ENCODE measurements at places on chromosomes 3 and 15. TPM values are rescaled to one million over a fixed set of nuclear protein-coding genes. Genes with fewer than 3 reads are reported as not detected.

ITGA11 gene
- 0.60 TPM for total RNA-seq

MASP1 gene
- total RNA-seq: 3.5 TPM

PRICKLE2 gene
- total RNA-seq: 5.6 TPM

ISL2 gene
- 0.37 TPM for total RNA-seq

FHIT gene
- total RNA-seq: 7.1 TPM

CCRL2 gene
- not detected for total RNA-seq

PFN2 gene
- total RNA-seq: 174 TPM

FGF7 gene
- 0.11 TPM for total RNA-seq

MB21D2 gene
- 14.0 TPM for total RNA-seq

ZKSCAN7 gene
- total RNA-seq: 8.9 TPM

DNA sequence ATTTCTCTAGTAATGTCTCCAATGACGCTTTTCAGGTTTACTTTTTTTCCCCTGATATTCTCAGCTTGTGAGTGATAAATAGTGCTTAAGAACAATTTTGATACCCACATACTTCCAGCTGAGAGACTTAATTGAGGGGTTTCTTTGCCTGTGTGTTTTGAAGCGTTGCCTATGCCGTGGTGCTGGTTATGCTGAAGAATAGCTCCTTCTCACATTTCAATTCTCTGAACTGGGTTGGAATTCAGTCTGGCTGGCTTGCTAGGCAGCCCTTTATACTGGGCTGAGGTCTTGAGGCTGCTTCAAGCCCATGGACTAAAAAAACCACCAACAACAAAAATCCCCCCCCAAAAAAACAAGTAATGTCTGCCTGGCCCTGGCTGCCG, 87.4 kb downstream of the CHST2 start:
- H3K27me3 ChIP-seq: no peaks in the 10 kb centered on the region
- DNase-seq: no peak
- no peaks in the 10 kb centered on the region for H3K36me3 ChIP-seq
- H3K4me3 ChIP-seq: no peak overlapping the region
- H3K4me1 ChIP-seq: peaks cover 28% of the 10 kb centered on the region
- H3K27ac ChIP-seq: peak overlapping the region; percentile 57

DNA sequence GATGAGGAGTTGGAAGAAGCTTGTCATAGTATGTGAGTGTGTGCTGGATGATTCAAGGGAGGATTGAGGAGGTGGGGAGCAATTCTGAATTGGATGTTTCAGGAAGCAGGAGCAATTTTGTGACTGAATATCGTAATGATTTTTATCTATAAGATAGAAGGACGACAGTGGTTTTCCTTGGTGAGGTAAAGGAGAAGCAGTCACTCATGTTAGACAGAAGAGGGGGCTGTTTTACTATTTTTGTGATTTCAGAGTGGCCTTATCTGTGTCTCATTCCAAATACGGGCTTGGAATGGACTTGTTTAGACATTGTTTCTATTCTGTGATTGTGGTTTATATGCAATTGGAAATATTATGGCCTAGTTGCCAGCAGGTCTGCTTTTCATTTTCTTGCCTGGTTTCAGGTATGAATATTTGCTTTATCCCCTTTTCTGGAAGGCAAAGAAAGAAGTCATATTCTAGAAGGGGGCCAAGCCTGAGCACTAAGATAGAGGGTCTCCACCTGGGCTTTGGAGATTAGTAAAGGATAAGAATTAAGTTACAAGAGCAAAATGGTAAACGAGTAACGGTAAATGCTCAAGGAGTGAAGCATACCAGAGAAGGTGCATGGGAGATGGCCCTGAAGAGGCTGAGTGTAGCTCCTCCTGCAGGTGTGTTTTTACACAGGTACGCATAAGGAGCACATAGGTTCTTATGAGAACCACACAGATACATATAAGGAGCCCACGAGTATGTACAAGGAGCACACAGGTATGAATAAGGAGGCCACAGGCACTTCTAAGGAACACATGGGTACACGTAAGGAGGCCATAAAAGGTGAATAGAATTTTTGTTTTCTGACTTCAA, 124.6 kb upstream of the KCNAB1 start:
- no peak overlapping the region for H3K4me3 ChIP-seq
- no peaks in the 10 kb centered on the region for H3K36me3 ChIP-seq
- no peak overlapping the region for H3K27ac ChIP-seq
- no peaks in the 10 kb centered on the region for H3K27me3 ChIP-seq
- peaks cover 11% of the 10 kb centered on the region for H3K4me1 ChIP-seq

DNA sequence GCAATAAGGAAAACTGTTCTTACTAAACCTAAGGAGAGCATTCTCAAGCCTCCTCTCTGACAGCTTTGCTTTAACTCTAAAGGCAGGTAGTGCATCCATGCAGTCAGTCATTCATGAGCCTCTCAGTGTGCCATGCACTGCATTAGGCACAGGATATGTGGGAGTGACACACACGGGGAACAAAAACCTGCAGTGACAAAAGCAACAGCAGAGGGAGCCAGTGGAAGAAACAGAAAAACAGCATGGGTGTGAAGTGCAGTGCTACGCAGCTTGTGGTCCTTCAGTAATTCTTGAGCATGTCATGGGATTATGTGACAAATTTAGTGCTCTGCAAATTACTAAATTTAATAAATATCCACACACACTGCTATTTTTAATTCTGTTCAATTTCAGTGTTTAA, 230.7 kb downstream of the BBX start:
- peaks cover 5% of the 10 kb centered on the region for H3K4me1 ChIP-seq
- no peaks in the 10 kb centered on the region for H3K27me3 ChIP-seq
- no peak overlapping the region for H3K4me3 ChIP-seq
- no peak overlapping the region for H3K27ac ChIP-seq
- H3K36me3 ChIP-seq: peaks cover 6% of the 10 kb centered on the region

- H3K36me3 ChIP-seq: peaks cover 9% of the 10 kb centered on the region
- no peaks in the 10 kb centered on the region for H3K4me1 ChIP-seq
- no peak for DNase-seq
- H3K4me3 ChIP-seq: no peak overlapping the region
Measured at GRCh38 chr3:150680562-150680961, 23.2 kb downstream of the ERICH6 start.

- no peaks in the 10 kb centered on the region for H3K4me1 ChIP-seq
- no peak for DNase-seq
- H3K27me3 ChIP-seq: no peaks in the 10 kb centered on the region
- no peak overlapping the region for H3K4me3 ChIP-seq
Measured at GRCh38 chr3:169310184-169310939, 353.1 kb downstream of the MECOM start.

All from WTC11 (cell line).